ENCODE measurements at places on chromosomes 2 and 18.

- no peak for DNase-seq
Measured at GRCh38 chr2:59236723-59237122, 995.6 kb upstream of the FANCL start.

- no peak for DNase-seq
Measured at GRCh38 chr2:215750763-215751162, 262.6 kb downstream of the MREG start.

DNA sequence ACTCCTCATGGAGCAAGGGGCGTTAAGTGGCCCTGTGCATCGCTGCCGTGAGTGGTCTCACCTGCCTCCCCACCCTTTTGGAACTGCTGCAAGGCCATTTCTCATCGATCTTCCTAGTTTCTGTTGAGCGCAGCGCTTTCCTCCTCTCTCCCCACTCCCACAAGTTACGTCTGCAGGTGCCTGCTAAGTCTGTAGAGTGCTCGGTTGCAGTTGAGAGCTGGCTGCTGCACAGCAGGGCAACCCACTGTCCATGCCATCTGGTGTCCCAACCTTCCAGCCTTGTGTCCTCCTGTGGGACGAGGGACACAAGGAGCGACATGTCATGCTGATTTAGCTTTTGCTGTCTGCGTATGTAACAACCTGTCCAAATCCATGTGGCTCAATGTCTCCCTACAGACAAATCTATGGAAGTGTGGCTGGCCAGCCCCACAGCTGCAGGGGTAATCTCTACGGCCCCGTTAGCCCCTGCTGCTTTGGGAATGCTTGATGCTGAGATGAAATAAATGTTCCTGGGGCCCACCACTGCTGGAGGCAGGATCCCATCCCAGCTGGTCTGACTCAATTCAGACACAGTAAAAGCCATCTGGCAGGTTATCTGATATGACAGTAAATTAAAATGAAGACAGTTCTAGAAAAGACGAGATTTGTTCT is 68.1 kb upstream of the TCF7L1 start:
- no peak for DNase-seq

- DNase-seq, result no peak
Measured at GRCh38 chr2:71935262-71935848, 212.3 kb downstream of the CYP26B1 start.

- no peak for DNase-seq
Measured at GRCh38 chr2:215615803-215616174, 179.9 kb upstream of the FN1 start.

- no peak for DNase-seq
Measured at GRCh38 chr2:148999451-148999921, 39.0 kb upstream of the LYPD6B start.

GRCh38 chr2:105951384-105951694 is 206.6 kb downstream of the NCK2 start:
- no peak for DNase-seq

GRCh38 chr2:101843048-101843447 is 145.5 kb downstream of the MAP4K4 start:
- no peak for DNase-seq

DNA sequence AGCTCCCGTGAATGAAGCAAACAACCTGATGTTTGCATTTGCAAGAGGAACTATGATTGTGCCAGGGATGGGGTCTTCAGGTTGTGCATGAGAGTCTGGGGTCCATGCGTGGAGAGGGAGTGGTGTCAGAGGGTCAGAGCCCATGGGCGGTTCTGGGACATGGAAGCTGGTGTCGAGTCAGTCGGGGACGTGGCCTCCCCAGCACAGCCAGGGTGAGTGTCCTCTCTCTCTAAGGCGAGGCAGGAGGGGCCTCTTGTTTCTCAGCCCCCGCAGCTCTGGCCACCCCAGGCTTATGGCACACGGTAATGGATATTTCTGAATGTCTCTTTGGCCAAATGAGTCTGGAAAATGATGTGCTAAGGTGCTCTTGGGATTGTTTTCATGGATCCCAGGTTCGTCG is 118.6 kb downstream of the RTP5 start:
- no peak for DNase-seq

GRCh38 chr2:27572998-27573429 is 9.8 kb upstream of the ZNF512 start:
- no peak for DNase-seq

DNA sequence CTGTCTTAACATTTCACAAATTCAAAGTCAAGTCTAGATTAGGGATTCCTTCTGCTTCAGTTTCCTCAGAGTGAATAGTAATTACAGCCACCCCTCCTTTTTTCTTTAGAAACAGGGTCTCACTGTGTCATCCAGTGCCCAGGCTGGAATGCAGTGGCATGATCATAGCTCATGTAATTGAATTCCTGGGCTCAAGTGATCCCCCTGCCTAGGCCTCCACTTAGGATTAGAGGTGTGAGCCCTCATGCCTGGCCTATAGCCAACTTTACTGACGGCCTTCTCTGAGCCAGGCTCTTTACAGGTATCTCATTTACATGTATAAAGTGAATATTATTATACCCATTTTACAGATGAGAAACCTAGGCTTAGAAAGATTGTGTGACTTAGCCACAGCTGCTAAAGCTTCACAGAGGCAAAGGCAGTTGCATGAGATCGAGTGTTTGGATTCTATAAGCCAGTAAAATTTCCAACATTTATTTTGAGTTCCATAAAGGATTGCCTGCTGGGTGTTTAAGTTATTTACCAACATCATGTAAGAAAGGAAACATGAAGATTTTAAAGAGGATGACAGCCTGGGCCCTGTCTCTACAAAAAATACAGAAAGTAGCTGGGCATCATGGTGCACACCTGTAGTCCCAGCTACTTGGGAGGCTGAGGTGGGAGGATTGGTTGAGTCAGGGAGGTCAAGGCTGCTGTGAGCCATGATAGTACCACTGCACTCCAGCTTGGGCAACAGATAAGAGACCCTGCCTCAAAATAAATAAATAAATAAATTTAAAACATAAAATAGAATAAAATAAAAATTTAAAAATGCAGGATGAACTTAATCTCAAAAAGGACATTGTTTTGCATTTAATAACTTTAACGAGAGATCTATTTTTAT is 1.8 kb downstream of the ENOSF1 start:
- no peak for DNase-seq
